ENCODE measurements at places on chromosomes 2 and 18.

DNA sequence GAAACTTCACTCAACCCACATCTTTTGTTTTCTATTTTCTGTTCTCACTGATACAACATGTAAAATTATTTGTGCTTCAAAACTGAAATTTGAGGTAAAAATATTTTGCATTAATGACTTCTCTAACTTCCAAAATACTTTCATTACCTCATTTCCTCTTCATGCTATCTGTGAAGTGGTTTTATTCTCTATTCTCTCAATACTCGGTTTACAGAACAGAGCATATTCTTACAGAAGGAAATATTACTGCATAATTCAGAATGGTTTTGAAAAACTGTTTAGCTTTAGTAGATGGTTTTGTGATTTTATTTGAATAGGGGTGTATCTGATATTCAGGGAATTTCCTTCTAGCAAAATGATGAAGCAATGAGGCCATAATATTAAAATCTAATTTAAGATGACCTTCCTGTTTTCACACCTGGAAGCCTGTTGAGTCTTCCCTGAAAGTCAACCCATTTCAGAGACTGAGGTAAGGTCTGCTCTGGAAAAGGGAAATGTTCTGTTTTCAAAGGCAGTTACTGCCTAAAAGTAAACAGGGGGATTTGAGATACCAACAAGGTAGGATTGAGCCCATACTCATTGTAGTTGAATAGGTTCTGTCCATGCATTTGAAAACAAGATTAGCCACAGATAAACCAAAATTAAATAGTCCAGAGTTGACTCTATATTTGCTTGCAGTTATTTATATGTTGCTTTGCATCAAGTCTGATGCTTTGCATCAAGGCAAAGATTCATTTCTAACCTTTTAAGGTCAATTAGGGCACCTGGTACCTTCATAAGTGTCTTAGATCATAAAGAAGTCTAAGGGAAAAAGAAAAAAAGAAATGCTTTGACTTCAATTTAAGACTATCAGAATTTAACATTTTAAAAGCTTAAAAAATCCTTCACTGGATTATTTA, 50.8 kb upstream of the PEX13 start:
- no peak for DNase-seq

DNA sequence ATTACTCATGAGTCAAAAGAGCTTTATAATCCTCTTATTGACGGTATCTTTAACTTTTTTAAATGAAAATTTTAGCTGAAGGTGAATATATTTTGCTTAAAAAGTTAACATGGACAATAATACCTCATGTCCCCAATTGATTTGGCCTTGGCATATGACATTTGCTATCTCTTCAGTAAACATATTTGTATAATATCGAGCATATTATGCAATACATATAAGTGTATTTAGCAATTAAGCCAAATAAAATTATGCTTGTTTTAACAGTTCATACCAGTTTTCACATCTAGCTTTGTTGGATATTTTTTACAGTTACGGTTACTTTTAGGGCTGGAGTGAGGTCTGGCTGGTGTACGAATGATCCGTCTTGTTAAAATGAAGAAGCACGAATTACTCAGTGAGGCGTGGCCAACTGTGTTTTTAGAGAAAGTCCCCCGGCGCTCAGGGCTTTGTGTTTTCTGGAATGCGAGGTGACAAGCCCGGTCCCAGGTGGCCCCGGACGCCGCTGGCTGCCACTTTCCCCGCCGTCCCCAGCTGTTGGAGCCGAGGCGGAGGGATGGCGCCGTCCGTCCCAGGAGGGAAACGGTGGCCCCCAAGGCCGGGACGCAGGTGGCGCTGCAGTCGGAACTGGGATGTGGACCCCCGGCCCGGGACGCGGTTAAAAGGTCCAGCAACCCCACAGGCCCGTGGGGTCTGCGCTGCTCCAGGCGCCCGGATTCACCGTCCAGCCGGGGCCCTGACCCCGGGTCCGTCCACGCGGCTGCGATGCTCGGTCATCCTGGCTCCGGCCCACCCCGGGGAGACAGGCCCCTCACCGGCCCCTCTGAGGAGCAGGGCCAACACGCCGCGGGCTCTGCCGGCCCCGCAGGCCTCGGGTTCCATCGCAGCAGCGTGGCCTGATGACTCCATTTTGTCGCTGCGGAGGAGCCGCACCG, 41.3 kb downstream of the TMEM18 start:
- no peak for DNase-seq

DNA sequence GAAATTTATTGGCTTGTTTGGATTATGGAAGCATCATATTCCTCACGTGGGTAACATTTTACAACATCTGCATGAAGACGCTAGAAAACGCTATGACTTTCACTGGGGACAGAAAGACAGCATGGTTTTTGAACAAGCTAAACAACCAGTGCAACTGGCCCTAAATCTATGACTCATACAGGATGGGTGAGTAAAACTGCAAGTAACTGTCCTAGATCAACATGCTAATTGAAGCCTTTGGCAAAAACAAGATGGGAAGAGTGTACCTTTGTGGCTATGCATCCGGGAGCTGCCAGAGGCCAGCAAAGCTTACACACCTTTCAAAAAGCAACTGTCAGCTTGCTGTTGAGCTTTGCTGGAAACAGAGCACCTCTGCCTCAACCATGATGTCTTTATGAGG, 1096.0 kb upstream of the DDX18 start:
- DNase-seq: no peak

- no peak for DNase-seq
Measured at GRCh38 chr18:49067071-49067470, 116.3 kb upstream of the SMAD7 start.

- DNase-seq: no peak
Measured at GRCh38 chr2:102438111-102438510, 15.2 kb downstream of the IL18RAP start.

- no peak for DNase-seq
Measured at GRCh38 chr2:69192176-69192945, 179.4 kb downstream of the ANTXR1 start.
